ENCODE measurements at places on chromosomes 6 and 20.

DNA sequence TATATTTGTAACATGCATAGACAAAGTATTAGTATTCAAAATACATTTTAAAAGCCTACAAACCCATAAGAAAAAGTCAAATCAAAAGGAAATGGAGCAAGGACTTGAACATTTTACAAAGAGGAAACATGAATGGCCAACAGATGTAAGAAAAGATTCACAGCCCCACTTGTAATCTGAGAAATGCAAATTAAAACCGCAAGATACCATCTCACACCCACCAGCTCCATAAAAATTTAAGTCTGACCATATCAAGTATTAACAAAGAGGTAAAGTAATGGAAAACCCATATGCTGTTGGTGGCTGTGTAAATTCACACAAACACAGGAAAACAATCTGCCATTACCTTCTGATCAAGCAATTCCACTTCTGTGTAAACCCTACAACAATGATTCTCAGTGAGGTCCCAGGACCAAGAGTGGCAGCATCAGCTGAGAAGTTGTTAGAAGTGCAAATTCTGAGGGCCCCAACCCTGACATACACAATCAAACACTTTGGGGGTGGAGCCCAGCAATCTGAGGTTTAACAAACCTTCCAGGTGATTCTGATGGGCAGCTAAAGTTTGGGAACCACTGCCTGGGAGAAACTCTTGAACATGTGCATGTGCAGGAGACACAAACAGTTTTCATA lies 30.9 kb downstream of the BCL2L1 start:
- DNase-seq = no peak

GRCh38 chr20:35508493-35509218 lies 20.8 kb downstream of the C20orf173 start:
- no peak for DNase-seq

DNA sequence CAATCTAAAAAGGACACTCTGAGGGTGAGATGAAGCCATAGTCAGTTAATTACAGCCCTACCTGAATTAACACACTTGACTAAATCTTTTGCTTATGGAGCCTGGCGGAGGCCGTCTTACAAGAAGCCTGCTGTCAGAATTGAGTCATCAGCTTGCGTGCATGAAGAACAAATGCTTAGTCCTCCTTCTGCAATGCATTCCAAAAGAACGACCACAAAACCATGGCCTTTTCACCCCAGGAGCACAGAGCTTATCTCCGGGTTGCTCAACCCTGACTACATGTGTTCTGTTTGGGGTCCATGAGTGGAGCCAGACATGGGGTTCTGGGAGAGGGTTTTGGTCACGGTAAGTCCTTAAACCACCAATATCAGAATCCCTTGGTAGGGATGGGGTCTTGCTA lies 318.1 kb downstream of the CLIC5 start:
- no peak for DNase-seq

- no peak for DNase-seq
Observed at GRCh38 chr6:170018422-170018935, 267.1 kb downstream of the ERMARD start.

DNA sequence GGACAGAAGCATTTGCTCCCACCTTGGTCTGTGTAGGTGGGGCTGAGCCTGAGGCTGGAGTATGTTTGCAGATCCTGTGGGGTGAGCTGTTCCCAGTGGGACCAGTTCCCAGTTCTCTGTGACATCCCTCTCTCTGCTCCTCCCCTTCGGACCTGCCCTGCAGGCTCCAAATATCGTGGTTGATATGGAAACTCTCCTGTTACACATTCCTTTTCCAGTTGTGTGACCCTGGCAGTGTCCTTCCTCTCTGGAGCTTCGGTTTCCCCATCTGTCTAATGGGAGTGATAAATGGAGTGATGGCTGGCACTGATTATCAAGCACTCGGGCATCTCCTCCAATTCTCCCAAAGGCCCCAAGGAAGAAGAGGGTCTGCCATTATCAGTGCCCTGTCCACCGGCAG lies 15.7 kb upstream of the TGM2 start:
- DNase-seq = no peak

- no peak for DNase-seq
Observed at GRCh38 chr6:30192076-30192475, 21.1 kb downstream of the TRIM26 start.

- no peak for DNase-seq
Observed at GRCh38 chr6:45278367-45278766, 49.8 kb upstream of the RUNX2 start.

GRCh38 chr6:104606361-104606760 lies 253.4 kb downstream of the HACE1 start:
- peak; percentile 32 for DNase-seq

DNA sequence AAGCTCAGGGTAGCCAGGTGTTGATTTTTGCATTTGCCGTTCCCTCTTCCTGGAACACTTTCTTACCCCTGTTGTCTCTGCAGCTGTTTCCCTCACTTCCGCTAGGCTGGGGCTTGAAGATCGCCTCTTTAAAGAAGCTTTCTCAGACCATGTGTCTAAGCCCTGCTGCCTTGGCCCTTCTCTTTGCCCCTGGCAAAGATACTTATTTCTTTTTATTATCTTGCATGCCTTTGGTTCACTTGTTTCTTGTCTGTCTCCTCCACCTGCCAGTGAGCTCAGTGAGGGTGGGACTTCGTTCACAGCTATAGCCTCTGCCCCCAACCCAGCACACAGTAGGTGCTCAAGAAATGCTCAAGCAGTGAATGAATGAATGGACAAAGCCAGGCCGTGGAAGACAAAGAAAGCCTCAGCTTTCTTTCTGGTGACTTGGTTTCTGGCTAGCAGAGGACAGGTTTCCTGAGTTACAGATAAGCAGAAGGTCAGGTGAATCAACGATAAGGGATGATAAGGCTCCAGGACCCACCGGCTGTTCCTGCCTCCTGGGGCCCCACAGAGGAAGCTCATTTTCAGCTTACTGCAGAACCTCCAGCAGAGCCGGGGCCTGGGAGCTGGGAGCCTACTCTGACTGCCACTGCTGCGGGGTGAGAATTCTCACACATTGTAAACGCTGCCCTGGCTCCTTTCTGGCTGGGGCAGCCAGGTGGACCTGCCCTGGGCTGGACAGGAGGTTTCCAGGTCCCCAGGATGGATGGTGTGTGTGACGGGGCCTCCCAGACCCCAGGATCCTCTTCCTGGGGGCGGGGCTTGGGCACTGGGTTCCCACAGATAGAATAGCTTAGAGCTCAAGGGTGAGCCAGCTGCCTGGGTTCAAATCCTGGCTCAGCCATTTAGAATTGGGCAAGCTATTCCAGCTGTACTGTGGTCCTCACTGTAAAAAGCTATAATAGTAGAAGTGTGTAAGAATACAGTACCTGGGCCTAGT lies 29.8 kb downstream of the SNAI1 start:
- no peak for DNase-seq

GRCh38 chr6:6701864-6702263 lies 113.3 kb downstream of the LY86 start:
- DNase-seq = no peak

GRCh38 chr6:139699335-139699734 lies 324.9 kb upstream of the CITED2 start:
- DNase-seq = no peak

DNA sequence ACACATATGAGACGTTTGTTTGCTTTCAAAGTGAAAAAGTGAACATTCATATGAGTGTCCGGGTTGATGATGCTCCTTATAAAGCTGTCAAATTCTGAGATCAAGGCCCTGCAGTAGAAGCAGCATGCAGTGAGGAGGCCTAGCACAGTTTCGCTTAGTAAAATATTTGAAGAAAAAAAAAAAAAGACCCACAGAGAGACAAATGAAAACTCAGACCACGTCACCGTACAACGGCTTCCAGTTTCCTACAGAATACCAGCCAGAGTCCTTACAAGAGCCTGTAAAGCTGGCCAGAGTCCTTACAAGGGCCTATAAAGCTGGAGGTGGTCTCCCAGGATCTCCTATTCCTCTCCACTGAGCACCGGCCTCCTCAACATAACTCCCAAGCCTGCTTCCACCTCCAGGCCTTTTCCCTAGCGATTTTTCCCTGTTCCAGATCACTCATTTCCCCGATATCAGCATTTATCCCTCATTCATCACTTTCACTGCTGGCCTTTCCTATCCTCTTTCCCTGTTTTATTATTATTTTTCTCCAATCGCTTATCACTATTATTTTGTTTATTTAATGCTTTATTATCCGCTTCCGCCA lies 1.5 kb upstream of the HMGN4 start:
- DNase-seq = peak; percentile 32

GRCh38 chr6:25218346-25218745 lies 60.8 kb upstream of the CARMIL1 start:
- peak; percentile 13 for DNase-seq

DNA sequence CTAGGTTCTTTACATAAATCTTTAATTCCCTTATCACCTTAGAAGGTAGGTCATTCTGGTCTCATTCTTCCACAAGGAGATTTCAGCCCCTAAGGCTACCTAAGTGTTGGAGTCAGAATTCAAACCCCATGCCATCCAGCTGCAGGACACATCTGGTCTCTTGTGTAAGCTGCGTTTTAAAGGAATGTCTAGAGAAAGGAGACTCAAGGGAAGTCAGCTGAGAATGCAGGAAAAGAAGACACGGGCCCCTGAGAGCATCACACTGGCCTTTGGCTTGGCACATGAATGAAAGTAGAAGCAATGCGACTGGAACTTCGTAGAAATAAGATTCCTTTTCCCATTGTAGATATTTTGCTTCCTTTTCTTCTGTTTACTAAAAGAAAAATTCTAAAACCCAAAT lies 76.7 kb upstream of the SYNJ2 start:
- no peak for DNase-seq

DNA sequence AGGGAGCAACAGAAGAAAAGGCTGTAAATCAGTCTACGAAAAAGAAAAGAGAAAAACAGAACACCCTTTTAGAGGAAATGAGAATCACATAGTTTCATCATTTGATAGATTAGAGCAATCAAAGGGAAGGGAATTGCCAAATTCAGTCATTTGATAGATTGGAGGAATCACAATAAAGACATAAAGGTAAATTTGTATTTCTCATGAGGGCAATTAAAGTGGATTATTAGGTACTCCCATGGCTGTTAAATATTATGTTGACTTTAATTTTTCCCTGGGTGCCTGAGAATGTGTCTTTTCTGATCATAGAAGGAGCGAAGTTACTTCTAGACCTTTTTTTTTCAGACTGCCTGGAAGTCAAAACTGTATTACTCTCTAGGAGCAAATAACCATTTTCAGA lies 1145.7 kb downstream of the EPHA7 start:
- DNase-seq = no peak

DNA sequence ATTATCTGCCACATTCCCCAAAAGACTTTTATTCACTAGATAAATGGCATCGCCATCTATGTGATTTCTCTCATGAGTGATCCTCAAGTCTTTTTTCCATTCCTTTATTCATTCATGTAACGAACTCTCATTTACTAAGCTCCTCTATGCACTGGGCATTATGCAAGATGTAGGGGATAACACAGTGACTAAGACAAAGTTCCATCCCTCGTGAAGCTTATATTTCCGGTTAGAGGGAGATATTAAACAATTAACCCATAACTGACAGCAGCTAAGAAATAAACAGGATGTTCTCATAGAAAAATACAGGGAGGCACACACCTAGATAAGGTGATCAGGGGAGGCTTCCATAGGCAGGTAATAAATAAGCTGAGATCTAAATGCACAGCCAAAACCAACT lies 17.2 kb upstream of the PREX1 start:
- DNase-seq = no peak

GRCh38 chr20:48398506-48399449 lies 429.0 kb downstream of the PREX1 start:
- no peak for DNase-seq

GRCh38 chr6:88248709-88249321 lies 82.7 kb upstream of the CNR1 start:
- no peak for DNase-seq

GRCh38 chr6:145789443-145789842 lies 25.2 kb downstream of the FBXO30 start:
- no peak for DNase-seq

DNA sequence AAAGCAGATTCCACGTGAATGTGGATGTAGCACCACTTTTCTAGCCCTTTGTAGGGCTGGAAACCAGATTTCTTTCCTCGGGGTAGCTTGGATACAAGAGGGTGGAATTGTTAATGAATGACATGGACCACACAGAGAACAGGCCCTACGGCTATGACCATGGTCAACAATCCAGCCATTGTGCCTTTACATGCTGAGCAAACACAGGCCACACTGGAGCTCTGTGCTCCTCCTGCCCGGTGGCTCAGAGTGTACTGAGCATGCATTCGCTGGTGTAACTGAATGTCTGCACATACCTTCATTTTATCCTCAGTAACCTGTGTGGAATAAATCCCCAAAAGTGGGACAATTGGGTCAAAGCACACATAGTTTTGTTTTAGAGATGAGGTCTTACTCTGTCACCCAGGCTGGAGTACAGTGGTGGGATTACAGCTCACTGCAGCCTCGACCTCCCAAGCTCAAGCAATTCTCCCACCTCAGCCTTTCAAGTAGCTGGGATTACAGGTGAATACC lies 32.8 kb downstream of the LRP11 start:
- DNase-seq = no peak

- no peak for DNase-seq
Observed at GRCh38 chr6:79230149-79230548, 4.3 kb downstream of the HMGN3 start.

DNA sequence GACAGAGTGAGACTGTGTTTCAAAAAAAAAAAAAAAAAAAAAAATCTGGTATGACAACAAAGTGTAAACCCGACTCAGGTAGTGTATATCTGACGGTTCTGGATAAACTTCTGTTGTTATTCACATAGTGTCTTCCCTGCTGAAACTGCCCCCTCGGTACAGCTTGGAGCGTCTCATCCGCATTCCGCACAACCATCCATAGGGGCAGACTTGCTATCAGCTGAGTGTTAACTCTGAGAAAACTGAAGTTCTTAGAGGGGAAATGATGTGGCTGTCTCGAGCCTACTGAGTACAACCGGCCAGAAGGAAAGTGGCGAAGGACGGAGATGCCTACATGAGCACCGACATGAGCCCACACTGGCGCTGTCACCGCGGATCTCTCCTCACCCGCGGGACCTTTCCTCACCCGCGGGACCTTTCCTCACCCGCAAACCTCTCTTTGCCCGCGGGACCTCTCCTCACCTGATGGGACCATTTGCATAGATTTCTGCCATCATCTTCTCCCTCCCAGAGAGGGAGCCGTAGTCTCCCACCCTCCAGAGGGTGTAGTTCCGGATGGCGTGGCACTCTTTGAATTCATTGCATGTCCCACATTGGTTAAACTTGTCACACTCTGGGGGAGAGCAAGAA lies 9.8 kb downstream of the CTSZ start:
- DNase-seq = no peak

DNA sequence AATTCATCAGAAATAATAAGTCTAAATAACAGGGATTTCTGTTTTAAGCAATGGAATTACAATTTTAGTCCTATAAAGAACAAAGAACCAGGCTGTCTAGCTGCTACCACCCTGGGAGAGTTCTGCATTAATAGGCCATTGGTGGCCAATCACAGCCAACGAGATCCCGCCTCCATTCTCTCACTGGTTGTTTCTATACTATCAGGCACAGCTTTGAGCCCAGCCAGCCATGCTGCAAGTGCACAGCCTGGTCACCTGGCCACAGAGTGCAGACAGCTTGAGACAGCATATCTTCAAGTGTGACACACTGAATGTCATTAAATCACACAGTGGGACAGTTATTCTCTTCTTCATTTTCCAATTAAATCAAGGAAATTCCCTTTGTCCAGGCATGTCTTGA lies 16.1 kb upstream of the RAB22A start:
- DNase-seq = no peak

GRCh38 chr6:21665110-21665391 lies 71.5 kb downstream of the SOX4 start:
- no peak for DNase-seq

Data from NCI-H1092 treated with DMSO at 0.1 percent for 48 hours (cell line).